ENCODE measurements at places on chromosomes 1 and 21.

- no peak for DNase-seq
Observed at GRCh38 chr21:45845770-45846090, 135.8 kb upstream of the COL6A1 start.

DNA sequence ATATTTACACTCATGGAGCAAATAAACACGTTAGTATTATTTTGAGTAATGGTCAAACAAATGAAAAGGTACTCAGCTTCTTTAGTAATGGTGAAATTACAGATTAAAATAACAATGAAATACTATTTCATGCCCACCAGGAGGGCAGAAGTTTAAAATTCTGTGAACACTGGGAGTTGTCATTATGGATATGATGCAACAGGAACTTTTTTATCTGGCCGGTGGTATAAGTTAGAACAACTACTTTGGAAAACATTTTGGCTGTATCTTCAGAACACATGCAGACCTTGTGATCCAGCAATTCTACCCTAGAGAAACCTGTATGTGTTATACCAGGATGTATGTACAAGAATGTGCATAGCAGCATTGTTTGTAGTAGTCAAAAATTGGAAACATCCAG lies 23.2 kb upstream of the PPP1R8 start:
- no peak for DNase-seq

GRCh38 chr1:110188035-110188618 lies 22.0 kb upstream of the KCNC4 start:
- no peak for DNase-seq

DNA sequence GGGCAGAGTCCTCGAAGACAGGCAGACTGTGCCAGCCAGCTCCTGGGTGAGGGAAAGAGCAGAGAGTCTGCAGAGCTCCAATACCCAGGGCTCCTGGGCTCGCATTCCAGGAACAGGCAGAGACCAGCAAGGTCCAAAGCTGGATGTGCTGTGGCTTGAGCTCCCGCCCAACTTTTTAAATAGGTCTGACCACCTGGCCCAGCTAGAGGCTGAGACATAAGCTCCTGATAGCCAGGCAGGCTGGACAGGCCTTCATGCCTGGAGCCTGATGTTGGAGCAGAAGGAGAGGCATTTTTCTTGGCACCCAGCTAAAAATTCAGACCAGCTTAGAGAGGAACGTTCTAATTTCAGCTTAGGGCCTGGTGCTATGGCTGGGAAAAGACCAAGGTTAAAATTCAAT lies 178.4 kb upstream of the TMEM51 start:
- no peak for DNase-seq

DNA sequence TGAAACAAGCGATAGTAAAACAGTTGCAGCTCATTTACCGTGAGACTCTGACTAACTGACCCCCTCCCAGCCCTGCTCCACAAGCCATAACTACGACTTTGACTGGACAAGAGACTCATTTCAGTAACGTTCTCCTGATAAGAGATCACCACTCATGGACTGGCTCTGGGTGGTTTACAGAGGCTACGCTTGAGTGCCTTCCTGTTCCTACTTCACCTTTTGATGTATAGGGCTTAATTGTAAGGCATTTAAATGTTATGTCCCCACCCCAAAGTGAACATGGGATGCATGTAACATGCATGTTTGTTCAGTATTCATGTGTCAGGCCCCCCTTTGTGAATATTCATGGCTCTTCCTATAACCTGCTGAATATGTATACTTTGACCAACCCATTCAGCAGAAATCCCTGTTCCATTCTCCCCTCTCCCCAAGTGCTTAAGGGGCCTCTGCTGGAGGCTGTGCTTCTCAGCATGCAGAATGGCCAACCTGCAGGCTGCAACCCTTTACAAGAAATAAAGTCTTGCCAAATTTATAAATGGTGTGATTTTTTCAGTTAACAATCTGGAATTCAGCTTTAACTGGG lies 50.7 kb upstream of the SPOCD1 start:
- DNase-seq, result no peak

GRCh38 chr1:54200519-54200997 lies 591 bp downstream of the MRPL37 start:
- DNase-seq, result no peak

GRCh38 chr1:111776861-111777260 lies 21.2 kb downstream of the DDX20 start:
- DNase-seq, result no peak

GRCh38 chr1:237016626-237017025 lies 12.4 kb upstream of the MT1HL1 start:
- no peak for DNase-seq

DNA sequence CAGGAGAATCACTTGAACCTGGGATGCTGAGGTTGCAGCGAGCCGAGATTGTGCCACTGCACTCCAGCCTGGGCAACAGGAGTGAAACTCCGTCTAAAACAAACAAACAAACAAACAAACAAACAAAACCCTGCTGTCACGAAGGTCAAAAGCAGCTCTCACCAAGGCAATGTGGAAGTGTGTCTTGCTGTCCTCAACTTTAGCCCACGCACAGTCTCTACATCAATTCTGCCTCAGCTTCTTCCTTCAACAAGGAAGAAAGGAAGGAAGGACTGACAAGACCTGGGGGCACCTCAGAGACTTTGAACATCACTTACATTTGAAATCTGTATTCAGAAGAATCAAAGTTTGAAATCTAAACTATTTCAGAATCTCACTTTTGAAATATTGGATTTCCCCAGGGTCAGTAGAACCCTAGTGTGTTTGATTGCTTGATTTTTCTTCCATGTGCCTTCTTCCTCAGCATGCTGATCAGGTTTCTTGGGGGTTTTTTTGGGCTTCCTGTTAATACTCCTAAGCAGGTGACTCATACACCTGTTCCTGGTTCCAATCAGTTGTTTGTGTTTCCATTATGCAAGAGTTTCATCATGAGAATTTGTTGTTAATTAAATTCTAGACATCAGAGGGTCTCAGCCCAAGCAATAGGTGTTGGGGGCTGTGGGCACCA lies 6.5 kb upstream of the CSTB start:
- no peak for DNase-seq

DNA sequence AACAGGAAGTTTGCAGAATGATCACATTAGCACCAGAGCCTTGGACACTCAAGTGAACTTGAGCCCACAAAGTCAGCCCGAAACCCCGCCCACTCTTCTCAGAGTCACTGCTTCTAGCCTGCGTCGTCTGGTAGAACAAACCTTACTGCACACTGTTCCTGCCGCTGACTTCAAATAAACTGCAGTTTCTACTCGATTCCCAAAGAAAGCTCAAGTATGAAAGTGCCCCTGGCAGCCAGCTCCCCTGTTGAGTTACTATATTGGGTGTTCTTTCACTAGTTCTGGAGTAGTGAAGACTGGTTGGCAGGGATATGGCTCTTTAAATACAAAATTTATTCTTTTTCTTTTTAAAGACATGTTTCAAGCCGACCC lies 164.7 kb downstream of the GALNT2 start:
- no peak for DNase-seq

DNA sequence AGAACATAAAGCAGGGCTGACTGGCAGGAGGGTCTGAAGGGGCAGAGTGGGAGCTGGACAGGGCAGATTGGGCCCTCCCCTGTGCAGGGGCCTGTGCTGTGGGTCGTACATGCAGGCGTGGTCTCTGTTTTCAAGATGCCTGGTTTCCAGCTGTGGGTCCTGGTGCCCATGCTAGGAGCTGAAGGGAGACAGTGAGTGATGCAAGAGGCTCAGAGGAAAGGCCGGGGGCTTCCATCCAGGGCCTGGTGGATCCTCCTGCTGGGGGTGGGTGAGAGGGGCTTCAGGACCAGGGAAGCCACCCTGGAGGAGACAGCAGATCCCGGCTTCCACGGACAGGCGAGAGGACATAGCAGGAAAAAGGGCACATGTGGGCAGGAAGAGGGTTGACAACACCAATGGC lies 349.0 kb upstream of the VAMP3 start:
- DNase-seq, result no peak

- DNase-seq, result peak; percentile 72
Observed at GRCh38 chr1:11478571-11479374, at the start of gene DISP3. TSS of gene DISP3 (plus strand) at chr1:11479155. CDS start at chr1:11500993, 21,838 bp downstream.

- DNase-seq, result no peak
Observed at GRCh38 chr1:64748222-64748621, 3.3 kb downstream of the RAVER2 start.

DNA sequence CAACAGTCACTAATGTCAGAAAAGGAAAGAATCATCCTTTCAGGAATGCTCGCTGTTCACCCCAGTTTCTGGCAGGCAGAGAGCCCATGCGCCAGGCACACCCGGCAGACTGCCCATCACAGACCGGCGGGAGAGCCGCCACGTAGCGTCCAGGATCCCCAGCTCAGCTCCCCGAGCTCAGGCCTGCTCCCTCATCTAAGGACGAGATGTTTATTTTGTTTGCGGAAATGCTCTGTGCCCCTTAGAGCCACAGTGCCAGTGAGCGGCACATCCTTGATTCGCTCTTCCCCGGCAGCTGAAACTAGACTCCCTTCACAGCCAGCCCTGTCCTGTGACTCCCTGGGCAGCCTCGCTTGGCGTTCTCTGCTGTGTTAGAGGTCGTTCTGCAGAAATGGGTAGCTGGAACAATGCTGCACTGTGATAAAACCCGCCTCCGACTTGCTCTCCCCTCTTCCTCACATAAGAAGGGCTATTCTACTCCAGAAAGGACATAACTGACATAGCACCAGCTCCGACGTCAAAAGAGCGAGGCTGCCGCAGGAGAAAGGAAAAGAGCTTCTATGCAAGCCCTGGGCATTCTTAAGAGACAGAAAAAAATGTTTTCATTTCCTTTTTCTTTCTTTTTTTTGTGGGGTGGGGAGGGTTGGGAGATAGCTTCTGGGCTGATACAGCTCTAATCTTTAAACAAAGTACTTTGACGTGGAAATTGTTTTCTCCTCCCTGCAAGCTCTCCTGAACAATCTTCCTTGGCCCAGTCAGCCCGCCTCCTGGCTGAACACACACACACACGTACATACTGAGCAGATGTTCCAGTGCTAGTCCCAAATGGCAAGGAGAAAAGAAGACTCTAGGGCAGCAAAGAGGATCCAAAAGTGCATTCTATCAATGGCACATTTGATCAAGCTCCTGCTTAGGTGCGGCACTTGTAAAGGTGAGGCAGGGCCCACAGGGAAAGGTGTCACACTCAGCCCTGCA lies 37.2 kb downstream of the MRAP start:
- no peak for DNase-seq

Measured in hematopoietic multipotent progenitor cell (in vitro differentiated cells).